Activated naive CD4-positive, alpha-beta T cell treated with Interleukin-2 at 50 U/mL for 16 hours (primary cell): ENCODE measurements at places on chromosomes 4 and X.

DNA sequence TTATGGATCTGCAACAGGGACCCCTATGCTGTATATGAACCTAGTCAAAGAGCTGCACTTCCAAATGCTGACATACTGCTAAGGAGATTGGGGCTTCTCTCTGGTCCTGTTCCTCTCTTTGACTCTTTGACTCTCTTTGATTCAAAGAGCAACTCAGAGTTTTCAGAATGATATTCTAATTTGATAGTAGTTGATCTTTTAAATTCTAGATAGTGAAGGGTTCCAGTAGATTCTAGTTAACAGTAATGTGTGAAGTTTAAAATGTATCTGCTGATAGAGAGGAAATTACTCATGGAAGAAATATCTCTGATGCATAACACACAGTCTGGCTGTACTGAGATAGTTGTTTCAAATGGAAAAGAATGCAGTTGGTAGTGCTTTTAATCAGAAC lies 239.1 kb downstream of the RASL11B start:
- no peak for DNase-seq

GRCh38 chr4:165299399-165300060 lies 27.9 kb upstream of the MSMO1 start:
- DNase-seq: no peak

- DNase-seq: no peak
Observed at GRCh38 chr4:160611181-160611580, 1508.3 kb downstream of the RAPGEF2 start.

- no peak for DNase-seq
Observed at GRCh38 chr4:70556856-70557255, 35.2 kb upstream of the AMBN start.

- no peak for DNase-seq
Observed at GRCh38 chrX:31547816-31548215, 476.0 kb upstream of the FTHL17 start.

- no peak for DNase-seq
Observed at GRCh38 chr4:8791609-8792008, 80.0 kb downstream of the HMX1 start.

- DNase-seq: no peak
Observed at GRCh38 chr4:126262665-126263064, 947.9 kb downstream of the FAT4 start.

DNA sequence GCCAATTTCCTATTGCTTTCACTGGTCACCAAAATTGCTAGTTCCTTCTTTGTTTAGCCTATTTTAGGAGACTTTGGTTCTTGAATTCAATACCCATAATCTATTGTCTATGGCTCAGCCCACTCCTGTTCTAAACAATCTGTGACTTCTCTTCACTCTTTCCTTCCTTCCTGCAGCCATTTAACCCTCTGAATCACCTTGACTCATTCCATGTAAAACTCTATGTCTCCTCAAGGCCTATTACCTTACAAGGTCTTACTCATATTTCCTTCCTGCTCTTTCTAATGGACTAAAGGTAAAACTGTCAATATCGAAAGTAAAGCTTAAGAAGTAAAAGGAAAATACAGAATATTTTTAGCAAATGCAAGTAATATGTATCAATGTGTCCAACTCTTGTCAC lies 301.6 kb downstream of the ARHGAP24 start:
- DNase-seq: no peak

DNA sequence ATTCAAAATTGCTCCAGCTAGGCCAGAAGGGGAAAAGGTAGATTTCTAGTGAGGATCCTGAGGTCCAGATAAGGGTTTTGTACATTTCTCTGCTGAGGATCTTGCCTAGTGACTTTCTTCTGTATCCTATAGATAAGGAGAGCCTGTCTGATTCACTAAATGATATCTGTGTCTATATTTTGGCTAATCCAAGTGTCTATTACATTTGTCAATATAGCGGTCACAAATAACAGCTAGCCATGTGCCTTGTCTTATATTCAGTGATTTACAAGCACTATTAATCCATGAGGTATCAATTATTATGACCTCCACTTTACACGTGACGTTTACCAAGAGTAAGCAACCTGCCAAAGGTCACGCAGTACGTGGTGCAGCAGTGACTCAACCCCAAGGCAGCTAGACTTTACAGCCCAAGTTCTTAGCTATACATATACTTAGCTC lies 41.6 kb downstream of the TMEM165 start:
- no peak for DNase-seq

GRCh38 chrX:20654596-20655106 lies 387.9 kb upstream of the RPS6KA3 start:
- no peak for DNase-seq

DNA sequence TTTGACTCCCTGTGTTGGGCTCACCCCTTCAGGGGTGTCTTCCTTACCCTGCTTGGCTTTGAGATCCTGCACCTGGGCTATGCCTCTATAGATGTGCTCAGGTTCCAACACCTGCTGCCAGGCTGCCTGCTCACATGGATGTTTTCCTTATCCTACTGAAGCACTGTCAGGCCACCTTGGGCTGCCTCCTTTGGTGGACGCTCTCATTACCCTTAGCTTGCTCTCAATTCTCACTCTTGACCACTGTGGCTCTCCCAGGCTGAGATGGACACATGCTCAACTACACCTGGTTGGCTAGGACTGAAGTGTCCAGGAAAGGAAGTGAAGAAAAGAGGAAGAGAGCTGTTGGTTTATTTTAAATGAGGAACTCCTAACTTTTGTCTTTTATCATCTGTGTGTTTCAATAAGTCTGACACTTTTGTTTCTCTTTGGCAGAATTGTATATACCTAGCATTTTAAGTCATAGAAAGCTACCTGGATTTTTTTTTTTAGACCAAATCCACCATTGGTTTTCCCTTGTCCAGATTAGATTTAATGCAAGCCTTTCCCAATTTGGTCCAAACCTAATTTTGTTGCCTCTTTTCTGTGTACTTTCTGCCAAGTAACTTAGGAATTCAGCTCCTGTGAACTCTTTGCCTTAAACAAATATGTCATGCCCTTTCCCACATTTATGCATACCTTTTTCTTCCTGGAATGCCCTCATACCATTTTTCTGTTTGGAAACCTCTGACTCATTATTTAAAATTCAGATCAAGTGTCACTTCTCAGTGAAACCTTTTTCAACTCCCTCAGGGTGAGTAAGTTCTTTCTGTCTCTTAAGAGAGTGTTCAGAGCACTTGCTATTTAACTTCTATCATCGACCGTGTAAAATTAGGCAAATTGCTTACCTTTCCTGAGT lies 175.8 kb downstream of the GC start:
- DNase-seq: no peak

DNA sequence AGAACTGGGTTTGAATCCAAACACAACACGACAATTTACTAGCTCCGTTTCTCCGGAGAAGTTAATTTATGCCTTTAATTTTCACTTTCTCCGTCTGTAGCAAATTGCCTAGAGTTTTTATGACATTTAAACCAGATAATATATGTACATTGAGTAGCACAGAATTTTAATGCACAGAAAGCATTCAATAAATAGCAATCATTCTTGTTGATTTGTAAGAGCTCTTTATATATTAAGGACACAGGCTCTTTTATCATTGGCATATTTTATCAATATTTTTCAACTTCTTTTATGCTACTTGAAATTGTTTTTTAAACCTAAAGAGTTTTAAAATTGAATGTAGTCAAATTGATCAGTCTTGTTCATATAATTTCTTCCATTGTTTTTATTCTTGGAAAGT lies 99.6 kb upstream of the PPP2R3B start:
- no peak for DNase-seq

DNA sequence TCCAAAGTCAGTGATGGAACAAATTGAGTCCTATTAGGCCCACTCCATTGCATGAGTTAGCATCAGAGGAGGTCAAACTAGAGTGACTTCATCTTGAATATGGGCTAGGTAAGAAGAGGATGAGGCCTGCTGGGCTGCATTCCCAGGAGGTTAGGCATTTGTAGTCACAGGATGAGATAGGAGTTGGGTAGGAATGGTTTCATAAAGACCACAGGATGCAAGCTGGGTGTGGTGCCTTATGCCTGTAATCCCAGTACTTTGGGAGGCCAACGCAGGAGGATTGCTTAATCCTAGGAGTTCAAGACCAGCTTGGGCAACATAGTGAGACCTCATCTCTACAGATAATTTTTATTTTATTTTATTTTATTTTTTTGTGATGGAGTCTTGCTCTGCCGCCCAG lies 26.8 kb downstream of the PDGFRA start:
- no peak for DNase-seq

GRCh38 chr4:53307819-53308780 lies 57.8 kb downstream of the SCFD2 start:
- no peak for DNase-seq

- DNase-seq: no peak
Observed at GRCh38 chrX:98331407-98331806, 1447.7 kb downstream of the RPA4 start.

- no peak for DNase-seq
Observed at GRCh38 chrX:118360429-118361125, 14.7 kb downstream of the WDR44 start.

- no peak for DNase-seq
Observed at GRCh38 chrX:110402850-110403221, 44.2 kb downstream of the RTL9 start.

- no peak for DNase-seq
Observed at GRCh38 chrX:130887376-130887775, 15.6 kb downstream of the ENOX2 start.

DNA sequence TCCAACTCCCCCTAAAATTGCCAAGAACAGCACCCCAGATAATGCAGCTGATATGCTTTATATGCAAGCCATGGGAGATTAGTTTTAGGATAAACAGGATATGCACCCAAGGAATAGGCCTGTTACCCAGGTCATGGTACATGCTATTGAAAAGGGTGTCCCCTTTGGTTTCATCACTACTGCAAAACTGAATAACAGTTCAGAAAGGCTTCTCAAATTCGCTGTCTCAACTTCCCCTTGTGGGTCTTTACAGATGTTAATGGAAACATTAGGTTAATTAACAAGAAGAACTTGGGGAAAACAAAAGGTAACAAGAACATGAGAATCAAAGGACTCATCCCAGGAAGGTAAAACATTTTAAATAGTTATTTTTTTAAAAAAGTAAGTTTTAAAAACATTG lies 318.7 kb downstream of the PRR32 start:
- DNase-seq: no peak

- no peak for DNase-seq
Observed at GRCh38 chrX:16023790-16024734, 99.3 kb upstream of the GRPR start.

- DNase-seq: no peak
Observed at GRCh38 chr4:152784490-152785350, 5.0 kb downstream of the ARFIP1 start.

DNA sequence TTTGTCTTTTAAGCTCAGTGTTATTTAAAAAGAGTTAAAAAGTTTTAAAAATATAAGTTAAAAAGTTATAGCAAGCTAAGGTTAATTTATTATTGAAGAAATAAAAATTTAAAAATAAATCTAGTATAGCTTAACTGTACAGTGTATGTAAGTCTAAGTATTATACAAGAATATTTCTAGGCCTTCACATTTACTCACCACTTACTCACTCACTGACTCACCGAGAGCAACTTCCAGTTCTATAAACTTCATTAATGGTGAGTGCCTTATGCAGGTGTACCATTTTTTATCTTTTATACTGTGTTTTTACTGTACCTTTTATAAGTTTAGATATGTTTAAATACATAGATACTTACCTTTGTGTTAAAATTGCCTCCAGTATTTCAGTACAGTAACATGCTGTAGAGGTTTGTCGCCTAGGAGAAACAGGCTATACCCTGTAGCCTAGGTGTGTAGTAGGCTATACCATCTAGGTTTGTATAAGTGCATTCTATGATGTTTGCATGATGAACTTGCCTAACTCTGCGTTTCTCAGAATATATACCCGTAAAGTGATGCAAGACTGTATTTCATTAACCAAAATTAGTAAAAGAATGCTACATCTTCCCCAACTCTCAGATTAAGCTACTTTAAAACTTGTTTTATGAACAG lies 202.9 kb downstream of the CFAP299 start:
- DNase-seq: no peak

- DNase-seq: no peak
Observed at GRCh38 chr4:8350841-8351461, 81.4 kb downstream of the HTRA3 start.

- DNase-seq: no peak
Observed at GRCh38 chr4:94407846-94408245, 43.9 kb upstream of the PDLIM5 start.

DNA sequence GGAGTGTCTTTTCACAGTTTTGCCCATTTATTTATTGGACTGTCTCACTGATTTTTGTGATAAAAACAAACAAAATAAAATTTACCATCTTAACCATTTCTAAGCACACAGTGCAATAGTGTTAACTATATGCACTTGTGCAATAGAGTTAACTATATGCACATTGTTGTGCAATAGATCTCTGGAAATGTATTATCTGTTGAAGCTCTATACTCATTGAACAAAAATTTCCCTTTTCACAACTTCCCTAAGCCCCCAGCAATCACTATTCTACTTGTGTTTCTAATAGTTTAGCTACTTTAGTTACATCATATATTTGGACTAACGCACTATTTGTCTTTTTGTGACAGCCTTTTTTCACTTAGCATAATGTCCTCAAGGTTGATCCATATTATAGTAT lies 59.7 kb upstream of the BEX4 start:
- DNase-seq: no peak

DNA sequence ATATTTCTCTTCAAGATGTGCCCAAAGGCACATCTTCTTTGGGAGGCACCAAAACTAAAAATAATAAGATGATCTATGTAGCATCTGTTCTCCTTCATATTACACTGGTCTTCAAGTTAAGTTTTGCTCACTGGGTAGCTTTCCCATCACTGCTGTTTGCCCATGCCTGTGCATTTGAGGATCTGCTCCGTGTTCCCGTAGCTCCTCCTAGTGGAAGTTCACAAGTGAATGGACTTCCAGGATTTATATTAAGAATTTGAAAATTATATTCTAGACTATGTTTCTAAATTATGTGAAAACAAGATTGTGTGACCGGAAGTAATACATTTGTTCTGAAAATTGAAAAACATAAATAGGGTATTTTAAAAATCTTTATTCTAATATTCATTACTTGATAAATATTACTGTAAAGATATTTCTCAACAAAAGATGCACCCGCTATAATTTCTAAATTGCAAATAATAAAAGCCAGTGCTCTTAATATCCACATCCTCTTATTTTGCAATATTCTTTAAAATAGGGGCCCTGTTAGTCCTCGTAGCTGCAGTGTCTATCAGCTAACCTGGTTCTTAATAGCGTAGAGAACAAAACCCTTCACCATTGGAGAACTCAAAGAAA lies 147.7 kb downstream of the RBM46 start:
- no peak for DNase-seq

- DNase-seq: no peak
Observed at GRCh38 chr4:89009115-89009514, 47.9 kb downstream of the FAM13A start.

- DNase-seq: no peak
Observed at GRCh38 chr4:35358001-35358584, 886.2 kb downstream of the ARAP2 start.
